ENCODE measurements at places on chromosomes 5 and 9.

DNA sequence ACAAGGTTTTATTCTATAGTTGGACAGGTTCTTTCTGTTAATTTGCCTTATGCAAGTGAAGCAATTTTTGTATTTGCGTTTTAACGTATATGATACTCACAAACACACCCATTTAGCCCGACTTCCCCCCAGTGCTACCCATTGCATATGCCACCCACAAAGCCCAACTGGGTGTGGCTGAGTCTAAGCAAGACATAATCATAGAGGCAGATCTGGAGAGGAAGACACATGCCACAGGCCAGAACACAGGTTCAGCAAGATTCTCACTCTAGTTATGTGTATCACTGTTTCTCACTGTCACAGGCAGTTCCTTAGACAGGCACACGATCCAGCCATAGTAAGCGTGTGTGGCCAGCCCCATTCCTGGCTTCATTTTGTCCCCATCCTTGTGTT, 29.0 kb upstream of the PUM3 start:
- DNase-seq, result no peak

DNA sequence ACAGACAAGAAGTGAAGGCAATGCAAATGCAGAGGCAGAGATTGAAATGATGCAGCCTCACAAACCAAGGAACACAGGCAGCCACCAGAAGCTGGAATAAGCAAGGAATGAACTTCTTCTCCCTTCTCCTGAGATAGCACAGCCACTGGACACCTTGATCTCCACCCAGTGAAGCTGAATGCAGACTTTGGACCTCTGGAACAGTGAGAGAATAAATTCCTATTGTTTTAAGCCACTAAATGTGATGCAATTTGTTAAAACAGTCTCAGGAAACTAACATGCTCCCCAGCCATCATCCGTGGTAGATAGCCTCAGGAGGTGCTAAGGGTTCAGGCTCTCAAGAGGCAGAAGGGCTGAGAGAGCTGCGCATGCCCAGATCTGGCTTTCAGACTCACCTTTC, 512.2 kb upstream of the ZNF608 start:
- no peak for DNase-seq

- no peak for DNase-seq
These were observed 169.2 kb upstream of the HMHB1 start for GRCh38 chr5:143642791-143643190.

DNA sequence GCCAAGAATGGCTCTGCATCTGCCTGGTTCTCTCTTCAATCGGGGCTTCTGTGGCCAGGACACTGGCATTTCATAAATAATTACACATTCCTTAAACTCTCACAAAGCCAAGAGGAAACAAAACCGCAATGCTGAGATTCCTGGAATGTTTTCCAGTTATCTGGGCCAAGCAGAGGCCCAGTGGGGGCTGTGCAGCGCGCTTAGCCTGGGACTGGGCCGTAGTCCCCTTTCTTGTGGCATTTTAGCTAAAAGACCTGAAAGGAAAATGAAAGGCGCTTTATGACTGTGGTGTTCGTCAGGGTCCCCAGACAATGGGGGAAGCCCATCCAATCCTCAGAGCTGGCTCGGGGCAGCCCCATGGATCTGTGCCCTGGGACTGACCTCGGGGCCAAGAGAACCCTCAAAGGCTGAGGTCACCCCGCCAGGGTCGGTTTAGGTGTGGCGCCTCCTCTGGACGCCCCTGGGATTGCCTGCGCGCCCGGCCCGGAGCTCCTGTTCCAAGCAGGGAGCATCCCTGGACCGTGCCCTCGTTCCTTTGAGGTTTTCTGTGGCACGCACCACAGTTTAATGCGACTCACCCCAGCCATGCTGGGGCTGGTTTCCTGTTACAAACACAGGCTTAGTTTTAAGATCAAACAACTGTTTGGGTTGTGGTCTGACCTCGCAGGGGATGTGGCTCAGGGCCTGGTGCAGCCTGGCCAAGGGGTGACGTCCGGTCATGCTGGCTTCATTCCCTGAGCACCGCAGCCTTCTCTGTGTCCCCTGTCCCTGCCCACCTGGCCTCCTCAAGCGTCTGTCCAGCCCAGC, 51.5 kb upstream of the NKD2 start:
- no peak for DNase-seq

GRCh38 chr9:80804873-80805272, 884.5 kb downstream of the TLE1 start:
- no peak for DNase-seq

- no peak for DNase-seq
These were observed 570 bp downstream of the CREBRF start for GRCh38 chr5:173056783-173057061.

DNA sequence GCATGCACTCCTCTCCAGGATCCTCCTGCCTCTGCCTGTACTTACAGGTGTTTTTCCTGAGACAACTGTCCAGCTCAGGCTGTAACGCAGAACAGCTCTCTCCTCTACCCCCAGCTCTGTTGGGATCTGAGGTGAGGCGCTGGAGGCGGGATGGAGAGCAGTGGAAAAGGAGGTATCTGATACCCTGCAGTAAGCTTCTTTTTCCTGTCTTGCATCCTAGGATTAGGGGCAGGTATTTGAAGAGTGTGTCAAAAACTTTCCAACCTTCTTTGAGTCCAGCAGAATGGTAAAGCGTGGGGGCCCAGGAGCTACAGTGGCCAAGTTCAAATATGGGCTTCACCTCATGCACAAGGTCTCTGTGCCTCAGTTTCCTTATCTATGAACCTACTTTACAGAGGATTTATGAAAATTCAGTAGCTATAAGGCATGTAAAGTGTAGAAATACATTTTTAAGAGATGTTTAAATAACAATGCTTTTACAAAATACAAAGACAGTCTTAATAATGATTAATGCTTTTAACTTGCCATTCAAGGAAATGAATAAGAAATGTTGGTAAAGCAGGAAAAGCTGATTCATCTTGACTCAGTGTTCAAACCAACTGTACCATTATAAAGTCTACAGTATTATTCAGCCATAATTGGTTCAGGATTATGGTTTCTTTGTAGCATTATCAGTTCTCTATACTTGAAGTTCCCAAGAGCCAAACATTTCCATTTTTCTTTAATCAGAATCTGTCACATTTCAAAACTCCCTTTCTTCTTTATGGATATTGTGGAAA, 26.1 kb downstream of the MAP1B start:
- DNase-seq, result no peak

DNA sequence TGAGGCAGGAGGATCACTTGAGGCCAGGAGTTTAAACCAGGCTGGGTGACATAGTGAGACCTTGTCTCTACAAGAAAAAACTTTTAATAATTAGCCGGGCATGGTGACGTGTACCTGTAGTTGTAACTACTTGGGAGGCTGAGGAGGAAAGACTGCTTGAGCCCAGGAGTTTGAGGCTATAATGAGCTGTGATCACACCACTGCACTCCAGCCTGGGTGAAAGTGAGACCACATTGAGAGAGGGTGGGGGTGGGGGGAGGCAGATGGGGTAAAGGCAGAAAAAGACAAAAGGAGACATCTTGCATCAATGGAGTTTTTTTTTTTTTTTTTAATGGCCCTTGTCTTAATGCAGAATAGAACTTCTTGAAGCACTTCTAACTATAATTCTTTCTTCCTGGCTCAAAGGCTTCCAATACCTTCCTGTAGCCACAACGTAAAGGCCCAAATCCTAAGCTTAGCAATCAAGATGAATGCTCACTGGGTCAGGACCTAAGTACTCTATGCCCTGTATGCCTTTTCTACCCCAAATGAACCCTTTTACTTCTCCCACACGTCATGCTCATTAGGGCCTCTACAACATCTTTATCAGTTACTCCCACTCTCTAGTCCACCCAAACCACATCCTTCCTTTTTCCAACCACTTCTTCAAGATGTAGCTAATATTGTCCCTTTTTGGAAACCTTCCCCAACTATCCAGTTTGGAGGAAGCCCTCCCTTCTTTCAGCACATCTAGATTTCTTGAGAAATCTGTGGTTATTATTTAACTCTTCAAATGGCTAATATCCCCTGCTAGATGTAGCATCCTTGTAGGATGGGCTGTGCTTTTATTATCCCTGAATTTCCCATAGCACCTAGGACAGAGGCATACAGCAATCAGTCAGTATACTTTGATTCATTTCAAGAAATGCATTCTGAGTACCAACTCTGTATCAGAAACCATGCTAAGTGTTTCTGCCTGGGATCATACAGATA, 40.8 kb downstream of the CSF2 start:
- DNase-seq, result no peak

GRCh38 chr5:61232490-61233050, 70.3 kb upstream of the SMIM15 start:
- DNase-seq, result no peak

DNA sequence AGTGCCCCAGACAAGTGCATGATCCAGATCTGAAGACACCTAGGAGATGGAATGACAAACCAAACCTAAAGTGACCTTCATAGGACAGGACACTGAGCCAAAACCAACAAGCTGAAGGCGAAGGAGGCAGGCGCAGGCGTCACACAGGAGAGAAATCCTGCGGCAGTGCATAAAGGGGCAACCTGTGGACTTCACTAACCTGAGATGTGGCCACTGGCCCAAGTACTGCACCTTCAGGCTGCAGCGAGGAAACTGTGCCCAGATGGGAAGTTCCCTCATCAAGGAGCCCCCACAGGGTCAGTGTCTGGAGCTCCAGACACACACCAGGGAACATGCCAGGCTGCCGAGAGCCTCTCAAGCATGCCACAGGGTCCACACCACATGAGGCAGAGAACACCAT, 3.7 kb downstream of the IPPK start:
- no peak for DNase-seq

All from stimulated activated CD8-positive, alpha-beta memory T cell treated with anti-CD3 and anti-CD28 coated beads, Interleukin-2, amount 100 ng/mL, for 1 hour (primary cell).